Smooth muscle cell of the coronary artery (primary cell): ENCODE measurements at places on chromosomes 2 and 18. TPM values are rescaled to one million over a fixed set of nuclear protein-coding genes. Genes with fewer than 3 reads are reported as not detected.

LRATD1 gene
- total RNA-seq = 0.47 TPM in 1 of 2 replicates, not detected in the other

GAL3ST2 gene
- 0.23 TPM in 1 of 2 replicates, not detected in the other for total RNA-seq

PRKAG3 gene
- total RNA-seq = 4.1 TPM in 1 of 2 replicates, not detected in the other

LOXHD1 gene
- total RNA-seq = 0.94 TPM in 1 of 2 replicates, not detected in the other

SLC9A2 gene
- not detected in 2 replicates for total RNA-seq
